ENCODE measurements at places on chromosomes 1 and 21.
A peak's percentile ranks its signal among the peaks of the same experiment; 100 is the strongest.

- DNase-seq = no peak
Measured at GRCh38 chr1:6273380-6273891, 12.5 kb upstream of the GPR153 start.

DNA sequence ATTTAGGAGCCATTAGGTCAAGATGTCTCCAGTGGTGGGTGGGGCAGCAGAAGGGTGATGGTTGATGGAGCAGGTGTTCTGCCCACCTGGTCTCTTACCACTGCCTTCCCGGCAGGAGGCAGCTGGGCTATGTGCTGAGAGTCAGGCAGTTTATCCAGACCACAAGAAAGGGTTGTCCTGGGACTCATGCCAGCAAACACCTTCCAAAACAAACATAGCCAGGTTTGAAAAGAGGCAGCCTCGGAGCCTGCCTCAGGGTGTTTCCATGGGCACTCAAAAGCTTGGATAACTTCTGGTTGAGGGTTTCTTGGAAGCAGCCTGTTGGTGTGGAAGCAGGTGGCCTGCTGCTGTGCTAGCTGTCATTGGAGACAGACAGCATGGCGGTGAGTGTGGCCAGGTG, 187.2 kb downstream of the PCP4 start:
- DNase-seq = no peak

GRCh38 chr1:26285366-26286063, 5.6 kb downstream of the SH3BGRL3 start:
- no peak for DNase-seq

- peak; percentile 5 for DNase-seq
Measured at GRCh38 chr1:89525169-89525855, 683 bp downstream of the LRRC8B start.

GRCh38 chr1:164141797-164142196, 417.2 kb upstream of the PBX1 start:
- no peak for DNase-seq

DNA sequence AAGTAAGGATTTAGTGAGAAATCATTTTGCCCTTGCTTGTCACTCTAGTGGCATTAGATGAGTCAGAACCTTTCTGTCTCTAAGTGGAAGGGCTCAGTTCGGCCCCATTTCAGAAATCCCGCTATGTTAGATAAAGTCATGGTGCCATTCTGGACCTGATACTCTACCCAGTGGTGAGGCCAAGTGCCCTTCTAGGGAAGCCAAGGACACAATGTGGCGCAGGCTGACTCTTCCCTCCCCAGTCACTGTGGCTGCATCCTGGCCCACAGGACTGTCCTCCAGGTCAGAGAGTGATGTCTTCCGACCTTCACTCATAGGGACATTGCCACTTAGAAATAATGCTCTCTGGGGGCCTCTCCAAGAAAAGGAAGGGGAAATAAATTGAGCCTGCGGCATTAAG, 48.3 kb upstream of the MTR start:
- no peak for DNase-seq

DNA sequence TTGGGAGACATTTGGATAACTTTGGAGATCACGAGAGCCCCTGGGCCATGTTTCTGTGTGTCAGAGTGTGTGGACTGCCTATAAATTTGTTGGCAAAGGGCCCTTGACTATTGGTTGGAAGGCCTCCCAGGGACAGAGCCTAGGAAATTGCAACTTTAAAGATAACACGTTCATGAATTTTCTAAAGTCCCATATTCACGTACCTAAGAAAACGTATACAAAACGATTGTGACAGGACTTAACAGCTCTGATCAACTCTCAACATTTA, 55.8 kb downstream of the DOP1B start:
- DNase-seq = no peak

- no peak for DNase-seq
Measured at GRCh38 chr1:220306339-220306738, 34.1 kb upstream of the RAB3GAP2 start.

GRCh38 chr1:85289207-85289847, 12.9 kb upstream of the BCL10 start:
- no peak for DNase-seq

GRCh38 chr1:162179121-162179520, 109.6 kb downstream of the NOS1AP start:
- no peak for DNase-seq

DNA sequence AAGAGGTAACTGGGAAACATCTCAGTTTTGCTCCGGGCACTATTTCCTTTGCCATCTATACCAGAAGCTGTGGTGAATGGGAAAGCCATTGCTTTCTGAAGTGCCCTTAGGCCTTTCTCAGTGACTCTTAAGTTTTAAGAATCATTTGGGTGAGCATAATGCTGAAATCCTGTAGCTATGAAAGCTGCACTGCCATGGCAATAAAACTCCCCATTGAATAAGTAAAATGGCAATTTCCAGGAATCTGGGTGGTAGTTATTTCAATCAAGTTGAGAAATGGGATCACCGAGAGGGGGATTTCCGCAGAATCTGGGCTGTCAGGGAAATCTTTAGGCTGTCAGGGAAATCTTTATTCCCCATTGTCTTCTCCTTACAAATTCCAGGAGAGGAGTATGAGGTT, 26.8 kb upstream of the MACF1 start:
- DNase-seq = no peak

GRCh38 chr1:167387251-167387910, 130.9 kb downstream of the CD247 start:
- DNase-seq = no peak

GRCh38 chr1:147539122-147539575, 2.2 kb upstream of the BCL9 start:
- DNase-seq = no peak

DNA sequence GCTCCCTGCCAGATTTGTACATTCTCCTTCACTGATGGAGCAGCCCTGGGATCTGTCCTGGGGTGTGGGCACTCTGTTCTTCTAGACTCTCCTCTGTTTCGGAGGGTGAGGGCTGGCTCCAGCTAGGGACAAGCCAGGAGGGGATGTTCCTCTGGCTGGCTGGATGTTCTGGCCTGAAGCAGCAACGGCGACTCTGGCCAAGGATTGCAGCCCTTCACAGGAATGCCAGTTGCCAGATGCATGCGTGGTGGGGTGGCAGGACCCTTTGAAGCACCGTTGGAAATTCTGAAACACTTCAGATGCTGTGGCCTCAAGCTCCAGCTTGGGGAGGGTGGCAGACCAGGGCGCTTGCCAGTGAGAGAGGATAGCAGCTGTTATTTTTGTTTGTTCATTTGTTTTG, 210.9 kb downstream of the TRABD2B start:
- DNase-seq = no peak

- no peak for DNase-seq
Measured at GRCh38 chr1:27576806-27577227, 27.1 kb downstream of the AHDC1 start.

GRCh38 chr1:79388694-79389361, 382.3 kb upstream of the ADGRL4 start:
- no peak for DNase-seq

GRCh38 chr1:167135281-167135840, 41.5 kb downstream of the STYXL2 start:
- DNase-seq = no peak

DNA sequence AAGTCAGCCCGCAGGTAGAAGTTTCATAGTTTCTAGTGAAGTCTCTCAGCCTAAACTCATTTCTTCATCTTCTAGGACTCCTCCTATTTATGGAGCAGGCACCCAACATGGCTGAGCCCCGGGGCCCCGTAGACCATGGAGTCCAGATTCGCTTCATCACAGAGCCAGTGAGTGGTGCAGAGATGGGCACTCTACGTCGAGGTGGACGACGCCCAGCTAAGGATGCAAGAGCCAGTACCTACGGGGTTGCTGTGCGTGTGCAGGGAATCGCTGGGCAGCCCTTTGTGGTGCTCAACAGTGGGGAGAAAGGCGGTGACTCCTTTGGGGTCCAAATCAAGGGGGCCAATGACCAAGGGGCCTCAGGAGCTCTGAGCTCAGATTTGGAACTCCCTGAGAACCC, 7.2 kb downstream of the CGN start:
- DNase-seq = no peak

DNA sequence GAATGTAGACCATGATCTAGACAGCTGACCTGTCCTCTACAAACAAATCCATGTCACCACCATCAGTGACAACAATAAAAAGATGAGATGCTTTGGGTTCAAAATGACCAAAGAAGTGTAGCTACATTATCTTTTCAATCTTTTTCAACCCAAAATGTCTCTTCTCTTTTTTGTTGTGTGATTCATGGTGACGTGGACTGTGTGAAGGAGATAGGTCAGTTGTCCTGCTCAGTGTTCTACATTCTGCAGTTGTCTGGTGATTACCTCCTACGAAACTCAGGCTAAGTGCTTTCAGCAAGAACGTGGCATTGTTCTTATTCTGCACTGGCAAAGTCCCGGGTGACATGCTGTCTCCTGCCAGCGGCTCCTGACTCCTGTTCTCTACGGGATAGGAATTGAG, 73.1 kb downstream of the PRKAB2 start:
- no peak for DNase-seq

GRCh38 chr1:219798283-219799030, 129.9 kb downstream of the SLC30A10 start:
- DNase-seq = no peak

GRCh38 chr1:79825551-79825950, 819.0 kb upstream of the ADGRL4 start:
- DNase-seq = no peak

- DNase-seq = no peak
Measured at GRCh38 chr1:47477595-47478080, 39.8 kb downstream of the FOXD2 start.

DNA sequence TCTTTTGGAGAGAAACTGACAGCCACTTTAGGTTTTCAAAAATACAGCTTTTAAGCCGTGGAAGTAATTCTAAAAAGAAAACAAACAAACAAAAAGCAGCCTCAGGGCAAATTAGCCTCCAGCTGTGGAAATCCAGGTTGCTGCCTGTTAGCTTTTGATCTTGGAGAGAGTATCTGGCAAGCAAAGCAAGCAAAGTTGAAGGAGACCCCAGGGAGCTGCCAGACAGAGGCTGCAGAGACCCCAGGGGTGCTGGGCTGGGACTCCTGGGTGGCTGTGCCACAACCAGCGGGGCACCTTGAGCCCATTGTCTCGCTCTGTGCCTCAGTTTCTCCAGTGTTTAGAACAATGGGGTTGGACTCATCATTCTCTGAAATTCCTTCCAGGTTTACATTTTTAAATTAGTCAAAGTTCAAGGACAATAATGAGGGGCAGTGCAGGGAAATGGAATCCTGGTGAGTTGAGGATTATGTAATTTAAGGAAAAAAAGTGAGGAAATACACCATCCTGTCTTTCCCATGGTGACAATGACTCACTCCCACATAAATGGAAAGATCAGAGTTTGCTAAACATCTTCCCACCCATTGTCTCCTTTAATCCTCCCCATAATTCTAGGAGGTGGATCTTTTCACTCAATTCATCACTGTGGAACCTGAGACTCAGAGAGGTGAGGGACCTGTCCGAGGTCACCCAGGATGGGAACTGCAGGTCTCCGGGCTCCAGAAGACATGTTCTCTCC, 480.5 kb downstream of the MATN1 start:
- no peak for DNase-seq

DNA sequence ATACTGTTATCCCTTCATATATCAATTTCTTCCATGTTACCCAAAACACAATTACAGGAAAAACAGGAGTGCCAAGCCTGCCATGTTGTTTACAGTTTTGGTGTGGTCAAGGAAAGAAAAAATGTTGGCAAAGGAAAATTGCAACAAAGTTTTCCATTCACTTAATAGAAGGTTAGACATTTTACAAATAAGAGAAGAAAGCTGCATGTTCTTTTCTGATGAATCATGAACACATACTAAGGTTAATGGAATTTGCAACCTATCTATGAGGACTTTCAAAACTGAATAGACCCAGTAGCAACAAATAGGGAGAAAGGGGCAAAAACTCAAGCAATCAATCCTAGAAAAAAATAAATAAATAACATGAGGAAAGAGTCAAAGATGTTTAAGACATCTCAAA, 556.7 kb downstream of the DPYD start:
- no peak for DNase-seq

GRCh38 chr1:62457955-62458354, 21.1 kb downstream of the USP1 start:
- no peak for DNase-seq

DNA sequence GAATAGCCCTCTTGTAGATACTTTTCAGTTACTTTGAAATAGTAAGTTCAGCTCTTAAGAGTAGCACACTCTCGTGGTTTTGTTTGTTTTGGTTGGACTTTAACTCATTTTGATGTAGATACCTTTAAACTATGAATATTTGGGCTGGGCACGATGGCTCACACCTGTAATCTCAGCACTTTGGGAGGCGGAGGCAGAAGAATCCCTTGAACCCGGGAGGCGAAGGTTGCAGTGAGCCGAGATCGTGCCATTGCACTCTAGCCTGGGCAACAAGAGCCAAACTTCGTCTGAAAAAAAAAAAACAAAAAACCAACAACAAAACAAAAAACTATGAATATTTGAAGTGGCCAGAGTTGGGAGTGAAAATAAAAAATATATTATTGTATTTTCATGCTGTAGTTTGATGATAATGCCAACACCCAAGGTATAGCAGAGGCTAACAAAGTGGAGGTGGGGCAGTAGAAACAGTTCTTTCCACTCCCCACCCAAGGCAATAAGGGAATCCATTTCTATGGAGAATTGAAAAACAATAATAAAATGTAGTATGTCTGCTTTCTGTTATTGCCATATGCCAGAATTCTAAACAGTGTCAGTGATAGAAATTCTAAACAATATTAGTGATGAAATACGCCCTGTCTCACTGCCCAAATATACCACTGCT, 1.7 kb downstream of the ZNF326 start:
- DNase-seq = no peak

- DNase-seq = no peak
Measured at GRCh38 chr1:101363891-101364318, 127.1 kb downstream of the S1PR1 start.

DNA sequence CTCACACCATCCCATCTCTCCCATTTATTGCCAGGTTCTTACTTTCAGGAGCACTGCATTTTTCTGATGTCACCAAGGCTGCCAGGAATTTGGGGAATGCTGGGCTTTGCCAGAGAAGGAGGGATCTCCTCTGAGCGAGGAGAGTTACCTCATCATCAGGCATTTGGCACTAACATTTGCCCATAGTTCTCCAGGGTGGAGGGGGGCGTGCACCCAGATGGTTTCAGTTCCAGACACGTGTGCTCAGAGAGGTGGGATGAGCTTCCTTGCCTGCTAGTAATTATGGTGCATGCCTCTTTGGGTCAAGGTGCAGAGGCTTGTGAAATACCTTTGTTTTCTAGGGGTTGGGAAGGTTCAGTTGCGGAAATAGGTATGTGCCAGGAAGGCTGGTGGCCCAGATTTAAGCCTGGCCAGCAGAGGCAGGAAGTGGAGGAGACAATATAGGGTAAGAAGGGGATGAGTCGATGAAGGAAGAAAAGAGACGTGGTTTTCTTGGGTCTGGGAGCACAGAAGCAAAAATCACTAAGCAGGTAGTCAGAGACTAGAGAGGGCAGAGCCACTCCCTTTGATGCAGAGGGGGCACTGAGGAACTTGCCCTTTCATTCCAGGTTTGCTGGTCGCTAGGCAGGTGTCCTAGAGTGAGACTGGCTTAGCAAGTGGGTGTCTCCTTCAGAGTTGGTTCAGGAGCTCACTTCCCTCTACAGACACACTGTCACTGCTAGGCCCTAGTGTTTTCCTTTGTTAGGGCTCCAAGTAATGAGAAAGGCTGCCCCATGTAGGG, 7.2 kb downstream of the TUFT1 start:
- no peak for DNase-seq

GRCh38 chr1:64953241-64953640, 13.1 kb downstream of the JAK1 start:
- no peak for DNase-seq

GRCh38 chr1:109586055-109586454, 33.4 kb downstream of the GNAT2 start:
- DNase-seq = no peak
